T-helper 17 cell (primary cell): ENCODE measurements at places on chromosomes 12 and 14.

- DNase-seq, result no peak
These were observed 103.2 kb upstream of the PRICKLE1 start for GRCh38 chr12:42692749-42693148.

- DNase-seq, result no peak
These were observed 11.3 kb downstream of the ZNF839 start for GRCh38 chr14:102330806-102331205.

DNA sequence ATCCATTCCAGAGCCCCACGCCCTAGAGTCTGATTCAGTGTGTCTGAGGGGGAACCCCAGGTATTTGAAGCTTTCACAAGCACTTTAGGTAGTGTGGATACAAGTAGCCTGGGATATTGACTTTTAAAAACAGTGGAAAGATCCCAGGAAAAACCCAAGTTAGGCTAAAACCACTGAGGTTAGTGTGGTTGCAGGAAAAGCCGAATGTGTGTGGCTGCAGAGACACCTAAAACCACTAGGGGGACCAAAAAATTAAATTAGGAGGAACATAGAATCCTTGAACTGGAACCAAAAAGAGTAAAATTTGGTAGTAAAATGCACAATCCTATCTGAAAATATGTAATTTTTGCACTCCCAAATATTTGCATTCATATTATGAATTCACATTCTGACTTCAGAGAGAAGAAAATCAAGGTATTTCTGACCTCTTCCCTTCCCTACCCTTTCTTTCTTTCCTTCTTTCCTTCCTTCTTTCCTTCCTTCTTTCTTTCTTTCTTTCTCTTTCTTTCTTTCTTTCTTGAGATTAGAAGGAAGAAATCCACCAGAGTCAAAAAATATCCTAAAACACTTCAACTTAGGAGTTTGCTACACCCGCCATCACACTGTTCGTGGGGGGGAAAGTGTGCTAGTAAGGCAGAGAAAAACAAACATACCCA, 37.8 kb downstream of the SLCO1A2 start:
- no peak for DNase-seq

- DNase-seq, result no peak
These were observed 43.3 kb upstream of the PTPRO start for GRCh38 chr12:15278816-15279658.

DNA sequence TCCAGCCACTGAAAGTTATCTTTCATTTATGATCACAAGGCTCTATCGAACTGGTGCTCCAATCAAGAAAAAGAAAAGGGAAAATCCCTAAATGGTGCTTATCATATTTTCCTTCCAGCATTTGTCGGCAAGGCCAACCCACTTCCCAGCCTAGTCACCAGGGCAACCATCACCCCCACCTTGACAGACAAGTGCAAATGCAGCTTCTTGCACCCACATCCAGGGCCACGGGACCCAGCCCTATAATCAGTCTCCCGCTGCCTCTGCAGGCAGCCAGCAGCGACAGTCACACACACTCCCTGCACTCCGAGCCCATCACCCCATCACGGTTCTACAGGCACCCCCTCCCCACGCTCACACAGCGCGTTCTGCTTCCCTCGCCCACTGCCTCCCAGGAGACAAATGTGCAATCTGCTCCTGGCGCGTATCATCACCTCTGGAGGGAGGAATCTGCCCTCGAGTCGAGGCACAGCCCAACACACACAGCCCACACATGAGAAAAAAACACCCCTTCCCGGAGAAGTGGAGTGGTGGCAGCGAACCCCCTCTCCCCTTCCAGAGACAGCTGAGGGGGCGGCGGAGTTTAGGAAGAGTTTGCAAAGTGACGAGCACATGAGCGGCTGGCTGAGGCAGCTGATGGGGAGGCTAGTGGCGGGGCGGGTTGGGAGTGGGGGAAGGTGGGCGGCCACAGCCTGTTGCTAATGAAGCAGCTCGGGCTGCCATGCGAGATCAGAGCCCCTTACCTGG, 9.3 kb upstream of the PPP4R4 start:
- no peak for DNase-seq

DNA sequence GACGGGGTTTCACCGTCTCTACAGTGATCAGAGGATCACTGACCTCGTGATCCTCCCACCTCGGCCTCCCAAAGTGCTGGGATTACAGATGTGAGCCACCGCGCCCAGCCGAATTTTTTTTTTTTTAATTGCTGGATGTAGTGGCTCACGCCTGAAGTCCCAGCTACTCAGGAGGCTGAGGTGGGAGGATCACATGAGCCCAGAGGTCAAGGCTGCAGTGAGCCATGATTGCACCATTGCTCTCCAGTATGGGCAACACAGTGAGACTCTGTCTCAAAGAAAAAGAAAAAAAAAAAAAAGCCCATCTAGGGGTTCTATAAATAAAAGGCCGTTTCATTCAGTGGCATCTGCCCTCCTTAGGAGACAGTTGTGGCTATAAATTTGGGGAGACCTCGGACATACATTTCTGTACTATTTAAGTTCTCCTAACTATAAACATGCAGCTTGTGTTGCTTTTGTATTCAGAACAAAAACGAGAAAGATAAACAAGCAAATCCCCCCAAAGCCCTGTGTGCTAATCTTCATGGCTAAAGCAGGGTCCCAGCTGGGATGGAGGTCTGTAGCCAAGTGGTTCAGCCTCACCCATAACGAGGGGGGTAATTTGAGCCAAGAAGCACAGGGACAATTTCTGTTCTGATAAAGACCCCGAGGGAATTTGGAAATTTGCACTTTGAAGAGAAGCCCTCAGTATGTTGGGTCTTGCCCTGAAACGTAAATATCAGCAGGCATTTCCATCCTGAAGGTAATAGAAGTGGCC, 35.0 kb upstream of the BCL7A start:
- no peak for DNase-seq

- DNase-seq, result no peak
These were observed 932 bp downstream of the ADCY6 start for GRCh38 chr12:48787791-48788523.

DNA sequence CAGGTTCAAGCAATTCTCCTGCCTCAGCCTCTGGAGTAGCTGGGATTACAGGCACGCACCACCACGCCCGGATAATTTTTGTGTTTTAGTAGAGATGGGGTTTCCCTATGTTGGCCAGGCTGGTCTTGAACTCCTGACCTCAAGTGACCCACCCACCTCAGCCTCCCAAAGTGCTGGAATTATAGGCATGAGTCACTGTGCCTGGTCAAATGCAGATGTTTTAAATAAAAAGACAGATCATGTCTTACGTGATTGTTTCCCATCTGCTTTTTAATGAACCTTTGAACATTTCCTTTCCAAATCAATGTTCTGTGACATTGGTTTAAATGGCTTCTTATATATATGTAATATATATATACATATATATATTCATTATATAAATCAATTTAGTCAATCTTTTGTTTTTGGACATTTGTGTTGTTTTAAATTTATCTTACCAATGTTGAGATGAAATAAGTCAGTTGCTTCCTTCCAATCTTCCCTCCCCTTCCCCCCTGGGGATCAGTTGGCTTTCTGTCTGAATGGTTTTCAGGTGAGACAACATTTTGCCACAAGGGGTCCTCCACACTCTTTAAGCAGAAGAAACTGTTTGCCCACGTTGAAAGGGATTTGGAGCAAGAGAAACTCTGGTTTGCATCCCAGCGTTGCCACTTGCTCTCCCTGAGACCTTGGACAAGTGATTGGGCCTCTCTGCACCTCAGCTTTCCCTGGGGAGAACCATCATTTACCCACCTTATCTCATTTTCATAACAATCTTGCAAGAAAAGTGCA, 47.6 kb upstream of the RBM19 start:
- DNase-seq, result no peak

DNA sequence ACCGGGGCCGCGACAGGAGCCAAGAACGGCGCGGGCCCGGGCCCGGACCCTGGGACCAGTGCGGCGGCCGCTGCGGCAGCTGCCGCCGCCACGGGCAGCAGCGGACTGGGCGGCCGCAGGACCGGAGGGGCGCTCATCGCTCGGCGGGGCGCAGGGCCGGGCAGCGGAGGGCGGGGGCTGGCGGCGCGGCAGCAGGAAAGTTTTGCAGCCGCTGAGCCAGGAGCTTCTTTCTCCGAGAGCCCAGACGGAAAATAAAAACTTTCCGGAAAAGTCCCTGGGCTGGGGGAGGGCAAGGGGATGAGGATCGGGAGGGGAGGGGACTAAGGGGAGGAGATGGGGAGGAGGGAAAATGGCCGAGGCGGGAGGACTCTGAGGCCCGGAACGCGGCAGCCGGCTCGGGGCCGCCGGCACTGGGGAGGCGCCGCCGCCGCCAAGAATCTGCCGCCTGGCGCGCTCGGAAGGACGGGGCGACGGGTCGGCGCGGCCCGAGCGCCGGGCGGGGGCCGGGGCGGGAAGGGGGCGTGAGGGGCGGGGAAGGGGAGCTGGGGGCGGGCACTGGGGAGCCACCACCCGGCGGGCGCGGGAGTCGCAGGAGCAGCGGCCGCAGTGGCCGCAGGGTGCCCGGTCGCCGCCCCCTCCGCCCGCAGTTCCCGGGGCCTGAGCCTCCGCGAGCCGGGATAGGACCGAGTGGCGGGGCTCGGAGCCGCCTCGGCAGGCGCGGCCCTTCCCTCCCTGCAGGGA, at the start of gene PRKD1:
Gene PRKD1 (minus strand): TSS at position 472 of the 741 bp plus-strand sequence.
- DNase-seq, result no peak
